ENCODE measurements at places on chromosomes 2 and 18.

DNA sequence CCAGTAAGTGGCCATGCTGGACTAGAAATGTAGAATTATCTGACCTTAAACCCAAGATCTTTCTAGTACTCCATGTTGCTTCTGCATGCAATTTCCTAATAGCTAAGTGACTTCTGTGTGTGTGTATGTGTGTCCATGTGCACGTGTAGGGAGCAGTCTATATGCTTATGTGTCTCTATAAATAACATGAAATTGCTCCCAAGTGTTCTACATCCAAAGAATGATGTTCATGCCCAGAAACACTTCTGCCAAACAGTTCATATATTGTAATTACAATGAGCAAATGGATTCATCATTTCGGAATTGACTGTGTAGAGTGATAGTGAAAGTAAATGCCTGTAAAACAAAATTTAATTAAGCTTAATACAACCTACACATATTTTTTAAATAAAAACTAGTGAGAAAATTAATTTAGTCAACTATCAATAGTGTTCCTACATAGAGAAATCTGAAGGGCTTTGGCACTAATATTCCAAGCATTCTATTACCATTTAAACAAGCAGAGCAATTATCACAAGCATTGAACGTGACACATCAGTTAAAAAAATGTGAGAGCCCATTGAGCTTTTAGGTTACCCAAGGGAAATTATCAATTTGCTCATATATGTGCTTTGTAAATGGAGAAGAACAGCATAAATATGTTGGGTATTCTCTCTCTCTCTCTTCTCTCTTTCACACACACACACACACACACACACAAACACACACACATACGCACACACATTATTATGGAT lies 1067.4 kb downstream of the CNTNAP5 start:
- no peak for DNase-seq

GRCh38 chr2:57330447-57330846 lies 716.2 kb upstream of the VRK2 start:
- DNase-seq, result no peak

DNA sequence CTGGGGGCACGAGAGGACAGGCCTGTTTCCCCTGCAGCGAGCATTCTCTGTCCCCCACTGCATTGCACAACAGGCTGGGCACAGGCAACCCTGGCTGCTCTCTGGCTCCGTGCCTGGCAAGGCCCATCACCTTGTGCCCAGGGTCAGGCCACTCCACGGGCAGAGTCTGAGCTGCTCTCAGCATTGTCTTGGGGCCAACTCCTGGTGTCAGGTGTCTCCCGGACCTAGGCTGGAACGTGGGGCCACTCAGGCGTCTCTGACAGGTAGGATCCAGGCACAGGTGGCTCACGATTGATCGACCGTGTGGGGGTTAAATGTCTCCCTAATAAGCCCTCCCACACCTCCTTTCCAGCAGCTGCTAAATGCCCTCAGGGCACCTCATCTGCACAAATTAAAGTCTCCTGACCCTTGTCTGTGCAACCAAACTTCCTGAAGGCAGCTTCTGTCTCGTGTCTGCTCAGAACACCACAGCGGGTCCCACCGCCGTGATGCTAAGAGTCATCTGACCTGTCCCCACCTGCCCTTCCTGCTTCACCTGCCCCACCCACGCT lies 66.6 kb upstream of the GPC1 start:
- no peak for DNase-seq

DNA sequence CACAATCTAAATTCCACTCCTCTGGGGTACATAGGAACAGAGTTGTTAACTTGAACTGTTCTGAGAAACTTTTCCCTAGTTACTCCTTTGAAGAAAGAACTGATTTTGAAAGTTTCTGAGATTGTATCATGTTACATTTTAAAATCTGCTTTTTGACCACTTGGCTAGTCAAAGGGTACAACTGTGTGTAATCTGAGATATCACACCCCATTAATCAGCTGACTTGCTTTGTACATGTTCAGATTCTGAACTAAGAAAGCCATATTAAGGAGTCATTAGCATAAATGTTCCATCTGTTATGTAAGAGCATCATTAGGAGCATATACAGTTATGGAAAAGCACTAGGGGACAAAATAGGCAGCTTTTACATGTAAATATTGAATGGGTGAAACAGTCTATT lies 3.8 kb upstream of the WDR35 start:
- no peak for DNase-seq

GRCh38 chr2:232628466-232629128 lies 4.8 kb upstream of the EFHD1 start:
- no peak for DNase-seq

DNA sequence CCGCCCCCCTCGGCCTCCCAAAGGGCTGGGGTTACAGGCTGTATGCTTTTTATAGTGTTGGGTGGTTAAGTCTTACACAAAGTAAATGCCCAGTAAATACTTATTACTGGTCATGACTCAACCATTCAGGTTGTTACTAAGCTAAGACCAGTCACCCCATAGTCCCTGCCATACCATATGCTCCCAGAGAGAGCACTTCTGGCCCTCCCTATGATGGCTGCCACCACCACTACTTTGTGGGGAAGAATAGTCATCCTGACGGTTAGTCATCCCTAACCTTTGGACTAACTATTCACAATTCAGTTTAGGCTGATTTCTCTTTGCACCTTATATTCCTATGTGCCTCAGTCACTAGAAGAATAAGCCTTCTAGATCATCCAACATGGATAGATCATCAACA lies 42.0 kb upstream of the MSH2 start:
- DNase-seq, result no peak

DNA sequence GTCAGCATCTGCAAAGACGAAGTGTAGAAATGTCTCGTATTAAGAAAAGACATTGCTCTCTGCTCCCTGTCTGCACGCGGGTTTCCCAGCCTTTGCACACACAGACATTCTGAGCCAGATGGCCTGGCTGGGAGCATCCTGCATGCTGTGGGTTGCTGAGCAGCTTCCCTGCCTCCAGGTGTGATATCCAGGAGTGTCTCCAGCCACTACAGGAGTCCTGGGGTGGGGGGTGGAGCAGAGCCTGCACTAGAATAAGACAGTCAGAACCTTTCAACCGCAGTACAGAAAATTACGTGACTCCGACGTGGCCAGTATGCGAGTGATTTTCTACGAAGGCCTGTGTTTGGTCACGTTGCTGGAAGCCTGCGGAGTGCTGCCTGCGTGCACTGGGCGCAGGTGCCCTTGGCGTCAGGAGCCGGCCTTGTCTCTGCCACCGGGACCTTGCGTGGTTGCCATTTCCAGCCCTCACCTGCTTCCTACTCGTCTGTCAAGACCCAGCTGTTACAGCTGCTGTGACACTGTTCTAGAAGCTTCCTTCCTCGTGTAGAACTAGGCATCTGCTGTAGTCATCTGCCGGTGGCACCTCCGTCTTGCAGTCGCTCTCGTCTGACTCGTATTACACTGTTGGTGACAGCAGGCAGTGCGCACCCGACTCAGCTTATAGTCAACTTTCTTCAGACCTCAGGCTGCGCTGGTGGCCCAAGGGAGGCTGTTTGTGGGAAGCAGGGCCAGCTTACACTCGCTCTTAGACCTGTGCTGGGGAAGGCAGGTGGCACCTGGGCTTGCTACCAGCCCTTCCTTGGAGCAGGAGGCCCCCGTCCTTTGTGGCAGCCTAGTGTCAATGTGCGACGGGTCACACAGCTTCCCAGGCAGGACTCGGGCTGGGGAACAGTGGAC lies 11.2 kb downstream of the CTDP1 start:
- no peak for DNase-seq

DNA sequence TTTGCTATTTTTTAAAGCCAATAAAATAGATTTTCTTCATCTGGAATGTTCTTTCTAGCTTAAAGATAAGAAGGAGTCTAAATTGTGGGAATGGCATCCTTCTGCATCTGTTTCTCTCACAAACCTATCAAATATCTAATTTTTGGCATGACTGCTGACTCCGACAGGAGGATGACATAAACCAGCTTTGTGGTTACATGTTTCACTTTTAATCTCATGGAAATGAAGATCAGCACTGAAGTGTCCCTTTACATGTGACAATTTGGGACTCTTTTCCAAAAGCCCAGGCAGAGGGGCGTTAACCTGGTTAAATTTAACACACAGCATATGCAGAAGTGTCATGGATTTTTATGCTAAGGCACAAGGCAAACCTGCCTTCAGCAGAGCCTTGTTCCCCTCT lies 694.7 kb downstream of the ARHGAP15 start:
- DNase-seq, result no peak

- DNase-seq, result no peak
These were observed 80.3 kb upstream of the FZD7 start for GRCh38 chr2:201953396-201953795.

DNA sequence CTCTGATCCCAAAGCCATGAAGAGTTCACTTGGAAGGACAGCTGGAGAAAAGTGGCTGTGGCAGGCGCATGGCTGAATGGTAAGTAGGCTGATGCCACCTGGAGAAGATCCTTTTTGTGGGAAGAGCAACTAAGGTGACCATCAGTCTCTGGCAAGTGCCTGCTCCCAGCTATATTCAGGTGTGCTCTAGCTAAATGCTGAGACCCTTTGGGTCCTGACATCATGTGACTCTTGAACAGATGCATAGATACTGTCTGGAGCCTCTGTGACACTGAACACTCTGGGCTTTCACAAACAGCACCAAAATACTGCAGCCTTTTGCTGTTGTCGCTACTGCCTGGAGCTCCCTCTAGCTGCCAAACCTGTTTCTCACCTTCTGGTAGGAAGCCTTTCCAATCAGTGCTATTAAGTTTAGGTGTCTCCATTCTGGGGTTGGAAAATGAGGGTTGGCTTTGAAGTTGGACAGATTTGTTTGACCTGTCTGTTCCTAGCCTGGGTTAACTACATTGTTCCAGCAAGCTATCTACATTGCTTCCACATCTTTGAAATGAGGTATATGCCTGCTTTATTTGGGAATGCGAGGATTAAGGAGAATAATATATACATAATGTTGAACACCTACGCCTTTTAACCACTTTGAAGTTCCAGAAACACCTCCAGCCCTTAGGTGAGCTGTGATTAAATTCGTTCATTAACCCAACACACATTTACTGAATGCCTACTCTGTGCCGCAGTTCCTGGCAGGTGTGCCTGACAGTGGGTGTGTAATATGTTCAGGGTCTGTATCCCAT lies 3.1 kb downstream of the EGR4 start:
- DNase-seq, result peak; percentile 22

DNA sequence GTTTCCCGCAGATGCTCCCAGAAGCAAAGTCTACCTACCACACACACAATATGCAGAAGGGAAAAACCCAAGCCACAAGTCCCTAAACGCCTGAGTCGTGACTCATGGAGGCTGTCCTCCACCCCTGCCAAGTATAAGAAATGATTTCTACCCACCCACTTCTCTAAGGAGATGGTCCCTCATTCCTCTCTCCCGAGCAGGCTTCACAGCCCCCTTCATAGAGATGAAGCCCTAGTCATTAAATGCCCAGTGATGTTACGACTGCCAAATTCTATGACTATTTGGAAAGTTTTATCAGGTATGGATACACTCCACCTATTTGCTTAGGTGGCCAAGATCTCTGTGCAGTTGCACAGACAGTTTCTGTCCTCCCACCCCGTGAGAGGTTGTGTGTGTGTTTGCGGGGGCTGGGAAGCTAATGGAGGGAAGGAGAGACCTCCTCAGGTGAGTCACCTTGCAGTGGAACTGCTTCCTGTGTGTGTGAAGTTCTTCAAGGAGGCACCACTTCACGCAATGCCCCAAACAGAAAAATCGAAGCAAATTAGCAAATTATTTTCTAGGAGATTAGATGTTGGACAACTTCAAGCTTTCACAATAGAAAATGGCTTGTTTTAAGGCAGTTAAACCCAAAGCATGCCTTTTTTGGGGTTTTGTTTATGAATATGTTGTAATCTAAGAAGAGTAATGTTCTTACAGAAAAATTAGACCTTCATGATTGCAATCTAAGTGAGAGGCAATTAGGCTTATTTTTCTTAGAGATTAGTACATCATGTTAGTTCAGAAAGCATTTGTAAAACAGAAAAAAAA lies 175.2 kb downstream of the TGIF1 start:
- peak; percentile 38 for DNase-seq

DNA sequence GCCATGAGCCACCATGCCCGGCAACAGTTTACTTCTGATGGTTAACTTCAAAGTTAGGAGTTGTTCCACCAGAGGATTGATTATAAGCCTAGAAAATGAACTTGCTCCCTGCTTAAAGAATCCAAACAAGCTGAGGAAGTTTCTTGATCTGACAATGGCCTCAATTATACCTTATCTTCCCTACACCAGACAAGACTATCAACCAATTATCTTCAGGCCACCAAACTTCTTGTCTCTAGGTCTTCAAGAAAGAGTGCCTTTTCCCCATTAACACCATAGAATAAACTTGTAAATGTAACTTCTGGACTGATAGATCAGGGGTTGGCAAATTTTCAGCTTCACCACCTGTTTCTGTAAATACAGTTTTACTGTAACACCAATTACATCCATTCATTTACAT lies 15.0 kb downstream of the ZC3H8 start:
- DNase-seq, result no peak

DNA sequence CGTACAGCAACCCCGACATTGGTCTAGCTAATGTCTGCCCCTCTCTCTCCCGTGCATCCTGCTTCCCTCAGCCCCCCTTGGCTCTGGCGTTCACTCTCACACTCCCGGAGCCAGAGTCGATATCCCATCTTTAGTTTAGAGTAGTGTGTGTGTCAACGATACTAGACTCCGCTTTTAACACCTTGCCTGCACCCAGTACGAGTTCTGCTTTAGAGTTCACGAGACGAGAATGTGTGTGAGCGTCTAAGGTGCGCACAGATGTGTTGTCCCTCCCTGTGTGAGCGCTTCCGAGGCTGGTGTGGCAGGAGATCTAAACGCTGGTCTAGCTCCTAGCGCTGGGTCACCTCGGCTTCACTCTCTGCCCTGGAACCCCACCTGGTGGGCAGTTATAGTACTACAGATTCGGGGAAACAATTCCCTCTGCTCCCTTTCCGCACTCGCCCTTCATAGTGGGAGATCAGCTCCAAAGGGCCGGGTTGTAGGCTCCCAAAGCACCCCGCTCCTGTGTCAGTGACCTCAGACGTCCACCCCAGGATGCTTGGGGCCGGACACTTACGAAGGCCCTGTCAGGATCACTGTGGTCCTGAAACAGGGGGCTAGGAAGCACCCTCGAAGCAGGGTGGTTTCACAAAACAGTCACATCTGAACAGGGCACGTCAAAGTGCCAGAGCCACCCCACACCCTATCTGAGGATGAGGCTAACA lies 2.6 kb upstream of the CYP26B1 start:
- DNase-seq, result no peak

DNA sequence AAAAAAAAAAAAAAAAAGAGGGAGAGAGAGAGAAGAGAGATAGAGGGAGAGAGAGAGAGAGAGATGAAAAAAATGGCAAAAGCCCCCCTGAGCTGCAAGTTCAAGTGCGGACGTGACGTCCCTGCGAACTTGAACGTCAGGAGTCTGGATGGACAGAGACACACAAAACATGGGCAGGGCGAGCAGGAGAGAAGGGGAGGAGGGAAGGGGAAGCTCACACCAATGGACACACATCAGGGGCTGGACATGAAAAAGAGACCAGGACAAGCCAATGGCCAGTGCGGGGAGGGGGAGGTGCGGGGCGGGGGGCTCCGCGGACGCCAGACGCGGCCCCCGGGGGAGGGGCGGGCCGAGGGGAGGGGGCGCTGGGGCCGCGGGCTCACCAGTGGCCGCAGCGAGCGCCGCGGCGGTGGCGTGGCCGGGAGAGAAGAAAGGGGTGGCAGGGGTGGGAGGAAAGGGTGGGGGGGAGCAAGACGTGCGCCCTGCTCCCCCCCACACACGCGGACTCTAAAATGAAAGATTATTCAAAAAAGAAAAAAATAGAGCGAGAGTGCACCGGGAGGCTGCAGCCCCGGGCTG lies at the start of gene BCL11A:
BCL11A (minus strand) TSS at position 160 of the 579 bp plus-strand sequence. CDS start 384 bp downstream, outside the sequence.
- DNase-seq, result no peak

Measured in T-cell (primary cell).